Stimulated activated CD8-positive, alpha-beta memory T cell treated with anti-CD3 and anti-CD28 coated beads, Interleukin-4, amount 100 ng/mL, for 4 hours (primary cell): ENCODE measurements at places on chromosomes 1 and 21.

DNA sequence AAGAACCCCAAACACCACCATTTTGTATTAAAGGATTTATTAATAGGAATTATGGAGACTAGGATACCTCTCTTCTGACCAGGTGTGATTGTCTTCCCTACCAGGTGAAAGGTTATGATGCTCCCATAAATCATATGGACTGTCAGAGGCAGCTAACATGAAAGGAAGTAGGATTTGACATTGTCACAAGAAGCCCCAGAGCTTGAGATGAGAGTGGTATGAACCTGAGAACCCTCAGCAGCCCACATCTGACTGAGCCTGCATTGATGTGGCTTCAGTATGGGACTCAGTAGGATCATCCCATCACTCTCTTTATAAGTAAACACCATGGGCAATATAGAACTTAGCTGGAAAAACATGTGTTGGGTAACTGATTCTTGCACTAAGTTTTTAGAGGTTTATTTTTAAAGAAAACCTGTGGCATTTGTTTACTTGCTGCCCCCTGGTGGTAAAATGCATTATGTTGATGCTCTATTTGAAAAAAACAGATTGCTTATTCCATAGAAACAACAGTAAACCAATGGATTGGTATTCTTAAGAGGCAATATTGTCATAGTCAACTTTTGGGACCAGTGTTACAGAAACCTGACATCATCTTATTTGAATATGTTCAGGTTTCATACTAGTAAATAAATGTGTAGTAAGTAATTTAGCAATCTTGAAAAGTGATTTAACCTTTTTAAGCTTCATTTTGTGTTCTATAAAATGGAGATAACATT lies 16.6 kb upstream of the CACYBP start:
- no peak for DNase-seq

DNA sequence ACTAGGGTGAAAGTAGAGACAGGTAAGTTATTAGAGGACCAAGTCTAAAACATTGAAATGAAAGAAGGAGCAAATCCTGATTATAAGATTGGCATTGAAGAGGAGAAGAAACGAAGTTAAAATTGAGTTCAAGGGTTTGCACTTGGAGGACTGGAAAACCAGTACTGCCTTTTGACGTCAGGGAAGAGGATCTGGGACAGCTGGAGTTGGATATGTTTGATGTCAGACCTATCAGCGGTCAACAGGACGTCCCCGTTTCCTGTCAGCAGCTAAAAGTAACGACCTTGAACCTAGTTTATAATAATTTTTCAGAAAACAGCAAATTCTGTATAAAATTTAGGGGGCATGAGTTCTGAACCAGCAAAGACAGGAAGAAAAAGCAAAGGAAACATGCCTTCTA lies 1.2 kb upstream of the NID1 start:
- DNase-seq, result no peak

DNA sequence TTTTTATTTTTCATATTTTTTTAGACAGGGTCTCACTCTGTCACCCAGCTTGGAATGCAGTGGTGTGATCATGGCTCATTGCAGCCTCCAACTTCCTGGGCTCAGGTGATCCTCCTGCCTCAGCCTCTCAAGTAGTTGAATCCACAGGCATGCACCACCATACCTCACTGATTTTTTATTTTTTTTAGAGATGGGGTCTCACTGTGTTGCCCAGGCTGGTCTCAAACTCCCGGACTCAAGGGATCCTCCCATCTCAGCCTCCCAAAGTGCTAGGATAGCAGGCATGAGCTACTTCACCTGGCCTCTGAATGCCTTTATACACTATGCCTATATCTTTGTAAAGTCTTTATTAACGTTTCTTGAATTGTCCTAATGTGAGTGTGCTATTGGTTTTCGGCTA lies 10.4 kb upstream of the NPPB start:
- DNase-seq, result no peak

- DNase-seq, result no peak
These were observed 49.0 kb upstream of the MAB21L3 start for GRCh38 chr1:116062201-116062600.

- no peak for DNase-seq
These were observed 533.1 kb downstream of the KIF26B start for GRCh38 chr1:245687636-245688535.

DNA sequence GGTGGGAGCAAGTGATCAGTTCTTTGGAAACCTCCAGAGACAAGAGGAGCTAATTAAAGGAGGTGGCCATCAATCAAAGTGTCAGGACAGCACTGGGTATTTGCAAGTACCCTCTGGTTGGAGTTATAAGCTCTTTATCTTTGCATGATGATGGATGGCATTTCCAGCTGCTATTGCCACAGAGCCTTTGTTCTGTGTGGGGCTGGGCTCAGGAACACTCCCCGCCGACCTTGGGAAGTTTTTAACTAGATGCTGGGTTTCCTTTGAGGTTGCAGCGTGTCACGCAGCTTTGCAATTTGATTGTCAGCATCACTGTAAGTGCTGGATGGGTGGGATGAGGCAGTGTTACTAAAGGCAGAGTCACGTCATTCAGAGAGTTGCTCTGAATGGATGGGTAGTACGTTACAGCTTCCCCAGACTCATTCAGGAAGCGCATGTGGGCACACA lies 68.9 kb downstream of the CNIH3 start:
- DNase-seq, result no peak

- no peak for DNase-seq
These were observed 135.3 kb upstream of the IRF2BP2 start for GRCh38 chr1:234745276-234745675.

GRCh38 chr1:89040315-89040626 lies 17.6 kb upstream of the GBP3 start:
- no peak for DNase-seq

DNA sequence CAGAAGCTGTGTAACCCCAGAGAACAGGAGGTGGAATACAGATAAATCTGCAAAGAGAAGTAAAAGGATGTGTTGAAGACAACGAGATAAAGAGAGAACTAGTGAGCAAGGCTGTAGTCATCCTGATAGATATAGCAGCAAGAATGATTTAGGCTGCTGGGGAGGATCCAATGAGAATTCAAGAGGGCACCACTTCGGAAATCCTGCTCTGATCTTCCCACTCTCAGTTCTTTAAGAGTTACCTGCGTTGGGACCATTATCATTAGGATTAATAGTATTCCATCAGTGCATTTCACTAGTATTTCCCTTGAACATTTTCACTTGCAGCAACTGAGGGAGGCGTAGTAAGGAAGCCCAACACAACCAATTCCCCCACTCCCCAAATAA lies at the start of gene BRINP3:
TSS of gene BRINP3 (minus strand) at position 103 of the 387 bp plus-strand sequence.
- no peak for DNase-seq

- no peak for DNase-seq
These were observed 28.8 kb downstream of the BATF3 start for GRCh38 chr1:212670882-212671281.

DNA sequence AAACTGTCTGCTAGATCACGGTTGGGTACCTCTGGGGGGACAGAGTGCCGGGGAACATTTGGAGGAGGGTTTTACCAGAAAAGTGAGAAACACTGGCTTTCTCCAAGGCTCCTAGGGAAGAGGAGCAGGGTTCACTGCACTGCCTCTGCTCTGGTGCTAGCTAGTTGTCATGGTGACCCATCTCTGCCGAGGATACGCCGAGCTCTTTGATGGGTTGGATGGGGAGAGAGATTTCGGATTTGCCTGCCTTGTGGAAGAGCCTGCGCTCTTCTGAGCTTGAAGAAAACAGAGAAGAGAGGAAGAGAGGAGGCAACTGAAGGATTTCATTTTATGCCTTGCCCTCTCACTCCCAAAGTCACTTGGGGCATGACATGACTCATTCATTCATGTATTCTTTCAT lies 92.1 kb downstream of the NAV1 start:
- no peak for DNase-seq

DNA sequence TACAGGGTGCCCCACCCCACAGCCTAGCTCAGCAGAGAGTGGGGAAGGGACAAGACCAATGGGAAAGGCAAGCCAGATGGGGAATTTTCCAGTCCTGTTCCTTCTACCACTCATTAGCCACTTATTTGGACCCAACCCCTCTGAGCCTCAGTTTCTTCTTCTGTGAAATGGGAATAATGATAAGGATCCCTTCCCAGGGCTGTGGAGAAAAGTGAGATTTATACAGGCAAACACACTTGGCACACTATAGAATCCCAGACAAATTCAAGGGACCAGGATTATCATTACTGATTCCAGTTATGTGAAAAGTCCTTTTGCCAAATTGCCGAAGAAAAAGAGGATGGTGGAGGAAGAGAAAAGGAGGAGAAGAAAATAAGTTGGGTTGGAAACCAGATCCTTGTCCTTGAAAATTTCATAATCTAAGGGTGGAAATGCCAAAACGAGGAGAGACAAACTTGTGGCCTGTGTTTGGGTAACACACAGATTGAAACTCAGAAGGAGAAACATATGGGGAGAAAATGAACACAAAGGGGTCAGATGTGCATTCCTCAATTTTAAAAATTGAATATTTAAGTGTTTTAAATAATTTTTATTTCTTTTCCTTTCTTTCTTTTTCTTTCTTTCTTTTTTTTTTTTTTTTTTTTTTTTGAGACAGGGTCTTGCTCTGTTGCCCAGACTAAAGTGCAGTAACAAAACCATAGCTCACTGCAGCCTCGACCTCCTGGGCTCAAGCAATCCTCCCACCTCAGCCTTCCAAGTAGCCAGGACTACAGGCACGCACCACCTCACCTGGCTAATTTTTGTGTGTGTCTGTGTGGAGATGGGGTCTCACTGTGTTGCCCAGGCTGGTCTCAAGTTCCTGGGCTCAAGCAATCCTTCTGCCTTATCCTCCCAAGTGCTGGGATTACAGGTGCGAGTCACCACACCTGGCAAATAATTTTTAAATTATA lies 9.6 kb downstream of the CAPN2 start:
- DNase-seq, result no peak

- DNase-seq, result no peak
These were observed 11.6 kb downstream of the PEF1 start for GRCh38 chr1:31633117-31633516.

DNA sequence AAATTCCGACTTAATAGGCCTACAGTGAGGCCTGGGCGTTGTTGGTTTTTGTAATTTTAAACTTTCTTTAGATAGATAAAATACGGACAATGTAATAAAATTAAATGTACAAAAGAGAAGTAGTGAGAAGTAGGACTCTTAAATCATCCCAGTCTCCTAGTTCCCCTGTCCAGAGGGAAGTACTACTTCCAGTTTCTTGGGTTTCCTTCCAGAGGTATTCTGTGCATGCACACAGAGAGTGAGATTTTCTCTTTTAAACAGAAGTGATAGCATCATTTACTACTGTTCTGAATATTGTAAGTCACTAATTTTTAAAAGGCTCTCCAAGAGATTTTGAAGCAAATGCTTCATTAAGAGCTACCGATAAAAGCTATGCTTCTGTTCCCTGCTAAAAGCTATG lies 7.2 kb upstream of the FNBP1L start:
- no peak for DNase-seq

DNA sequence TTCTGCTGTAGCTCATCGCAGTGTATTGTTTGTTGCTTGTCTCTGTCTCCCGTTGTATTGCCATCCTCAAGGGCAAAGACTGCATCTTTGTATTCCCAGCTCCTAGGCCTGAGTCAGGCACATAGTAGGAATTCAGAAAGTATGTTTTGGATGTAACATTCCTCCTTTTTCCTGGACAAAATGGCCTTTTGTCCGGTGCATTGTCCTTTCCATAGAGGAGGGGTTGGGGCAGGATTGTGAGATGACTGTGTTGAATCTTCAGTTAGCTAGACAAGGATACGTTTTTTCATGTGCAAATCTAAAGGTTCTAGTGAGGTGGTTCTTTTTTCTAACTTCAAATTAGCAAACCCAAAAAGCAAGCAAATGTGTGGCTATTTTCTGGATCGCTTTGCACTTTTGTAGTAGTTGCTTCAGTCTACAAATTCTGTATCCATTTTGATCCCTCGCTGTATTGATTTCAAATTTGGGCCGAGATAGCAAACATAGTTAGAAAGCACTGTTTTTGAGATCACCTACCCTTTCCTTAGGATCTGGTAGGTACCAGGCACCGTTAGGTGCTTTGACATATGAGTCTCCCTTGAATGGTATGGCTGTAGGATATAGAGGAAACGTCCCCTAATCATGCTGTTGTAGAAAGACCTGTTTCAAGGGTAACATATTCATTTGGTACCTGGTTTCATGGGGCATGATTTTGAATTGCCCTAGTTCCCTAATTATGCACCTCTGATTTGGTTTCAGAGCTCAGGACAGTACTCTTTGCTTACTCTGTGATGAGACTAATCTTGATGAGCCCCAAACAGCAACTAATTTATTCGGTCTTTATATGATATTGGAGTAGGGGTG lies 1.2 kb downstream of the PPP1R8 start:
- no peak for DNase-seq

GRCh38 chr1:107378866-107379265 lies 238.0 kb downstream of the NTNG1 start:
- DNase-seq, result no peak

- no peak for DNase-seq
These were observed 5.0 kb upstream of the ADAMTS1 start for GRCh38 chr21:26850116-26850643.

DNA sequence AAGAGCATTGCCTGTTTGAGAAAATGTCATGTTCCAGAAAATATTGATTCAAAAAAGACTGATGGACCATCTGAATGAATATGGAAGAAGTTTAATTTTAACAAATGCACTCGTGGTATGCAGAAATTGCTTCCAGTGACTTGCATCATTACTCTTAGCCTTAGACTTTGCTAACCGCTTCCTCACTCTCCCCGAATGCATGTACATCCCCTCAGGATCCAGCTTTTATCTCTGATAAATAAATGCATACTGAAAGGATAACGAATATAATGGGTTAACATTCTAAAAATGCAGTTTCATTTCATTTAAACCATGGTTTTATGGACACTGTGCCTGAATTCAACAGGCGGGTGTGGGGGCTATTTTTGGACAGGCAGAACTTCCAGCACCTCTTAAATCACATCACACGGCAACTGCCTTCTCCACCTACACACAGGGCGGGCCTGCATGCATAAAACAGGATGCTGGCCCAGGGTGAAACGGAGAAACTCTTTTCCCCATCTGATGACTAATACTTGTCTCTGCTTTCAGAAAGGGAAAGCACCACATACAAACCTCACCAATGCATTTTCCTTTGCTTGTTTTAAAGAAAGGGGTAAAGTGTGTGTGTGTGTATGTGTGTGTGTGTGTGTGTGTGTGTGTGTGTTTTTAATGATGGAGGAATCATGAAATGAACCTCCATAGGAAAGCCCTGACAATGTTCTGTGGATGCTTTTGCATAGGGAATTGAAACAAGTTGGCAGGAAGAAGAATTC lies 48.7 kb downstream of the SPAG17 start:
- DNase-seq, result no peak
